Fibroblast of upper back skin (primary cell): ENCODE measurements at places on chromosomes 3 and 15.

DNA sequence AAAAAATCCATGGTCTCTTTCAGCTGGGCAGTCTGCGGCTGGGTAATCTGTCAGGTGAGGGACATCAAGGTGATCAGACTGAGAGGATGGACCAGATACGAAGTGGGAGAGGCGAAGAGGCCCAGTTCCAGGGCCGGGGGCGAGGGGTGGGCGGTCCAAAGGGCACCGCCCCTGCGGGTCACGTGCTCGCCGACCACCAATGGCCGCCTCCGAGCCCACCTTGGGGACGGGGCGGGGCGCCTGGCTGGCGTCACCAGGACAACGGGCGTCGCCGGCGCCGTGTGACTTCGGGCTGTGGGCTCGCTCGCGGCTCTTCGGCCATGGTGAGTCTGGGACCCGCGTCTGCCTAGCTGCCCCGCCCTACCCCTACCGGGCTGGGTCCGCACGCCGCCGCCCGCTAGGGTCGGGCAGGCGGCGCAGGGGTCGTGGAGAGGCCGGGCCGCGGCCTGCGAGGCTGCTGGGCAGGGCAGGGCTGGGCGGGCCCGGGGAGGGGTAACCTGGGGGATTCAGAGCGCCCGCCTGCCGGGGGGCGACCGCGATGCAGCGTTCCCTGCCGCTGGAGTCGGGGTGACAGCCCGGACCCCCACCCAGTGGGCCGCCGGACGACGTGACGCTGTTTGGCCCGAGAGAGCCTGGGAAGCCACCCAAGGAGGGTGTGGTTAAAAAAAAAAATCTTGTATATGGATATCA, at the start of gene FBXL2:
Gene FBXL2 (plus strand): TSS at position 250 of the 690 bp plus-strand sequence. CDS start 71 bp downstream, at position 321.
- peak; percentile 47 for DNase-seq

GRCh38 chr15:49827311-49827710, 206.5 kb downstream of the DTWD1 start:
- DNase-seq, result no peak

- no peak for DNase-seq
These were observed 98.1 kb upstream of the CLSTN2 start for GRCh38 chr3:139836698-139837464.

DNA sequence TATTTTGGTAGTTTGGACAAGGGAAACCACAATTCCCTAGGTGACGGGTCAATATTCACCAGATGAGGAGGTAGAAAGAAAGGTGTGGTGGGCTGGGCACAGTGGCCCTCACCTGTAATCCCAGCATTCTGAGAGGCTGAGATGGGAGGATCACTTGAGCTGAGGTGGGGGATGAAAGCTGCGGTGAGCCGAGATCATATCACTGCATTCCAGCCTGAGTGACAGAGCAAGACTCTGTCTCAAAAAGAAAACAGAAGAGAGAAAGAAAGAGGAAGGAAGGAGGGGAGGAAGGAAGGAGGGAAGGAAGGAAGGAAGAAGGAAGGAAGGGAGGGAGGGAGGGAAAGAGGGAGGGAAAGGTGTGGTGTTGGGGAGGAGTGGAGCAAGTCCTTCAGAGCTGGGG, 56.1 kb upstream of the RNF7 start:
- DNase-seq, result no peak

GRCh38 chr3:24305795-24306467, 188.7 kb downstream of the THRB start:
- peak; percentile 58 for DNase-seq

DNA sequence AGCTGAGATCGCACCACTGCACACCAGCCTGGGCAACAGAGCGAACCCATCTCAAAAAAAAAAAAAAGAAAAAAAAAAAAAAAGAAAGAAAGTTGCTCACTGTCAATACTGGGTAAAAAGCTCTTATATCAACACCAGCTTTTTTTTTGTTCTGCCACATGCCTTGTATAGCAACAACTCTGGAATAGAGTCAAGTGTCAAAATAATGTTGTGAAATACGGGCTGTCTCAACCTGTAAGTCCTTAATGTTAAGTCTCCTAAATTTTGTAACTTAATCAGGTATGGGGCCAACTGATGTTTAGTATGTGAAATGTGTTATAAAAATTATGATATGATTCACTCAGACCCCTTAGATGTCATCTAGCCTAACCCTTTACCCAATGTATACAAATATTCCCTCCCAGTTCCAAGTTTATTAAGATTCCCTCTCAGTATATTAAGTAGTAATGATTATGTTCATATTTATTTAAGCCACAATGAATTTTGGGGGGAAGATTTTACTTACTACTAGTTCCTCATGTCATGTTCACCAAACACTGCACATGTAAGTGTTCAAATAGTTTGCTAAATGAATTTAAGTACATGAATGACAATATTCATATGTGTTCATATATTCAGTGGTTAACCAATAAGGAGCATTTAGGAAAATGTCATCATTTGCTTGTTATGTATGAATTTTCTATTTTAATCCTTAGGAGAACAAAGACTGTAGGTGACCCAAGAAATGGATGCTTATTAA, 52.2 kb downstream of the GPR160 start:
- no peak for DNase-seq

DNA sequence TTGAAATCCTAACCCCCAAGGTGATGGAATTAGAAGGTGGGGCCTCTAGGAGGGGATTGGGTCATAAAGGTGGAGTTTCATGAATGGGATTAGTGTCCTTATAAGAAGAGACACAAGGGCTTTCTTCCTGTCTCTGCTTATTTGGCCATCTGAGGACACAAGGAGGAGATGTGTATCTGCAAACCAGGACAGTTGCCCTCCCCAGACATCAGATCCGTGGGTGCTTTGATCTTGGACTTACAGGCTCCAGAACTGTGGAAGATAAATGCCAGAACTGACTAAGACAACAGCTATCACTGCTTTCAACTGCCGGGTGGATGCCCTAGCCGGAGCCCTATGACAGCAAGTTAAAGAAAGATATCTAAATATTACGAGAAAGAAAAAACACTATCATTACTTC, 94.4 kb downstream of the CHRNA7 start:
- no peak for DNase-seq

DNA sequence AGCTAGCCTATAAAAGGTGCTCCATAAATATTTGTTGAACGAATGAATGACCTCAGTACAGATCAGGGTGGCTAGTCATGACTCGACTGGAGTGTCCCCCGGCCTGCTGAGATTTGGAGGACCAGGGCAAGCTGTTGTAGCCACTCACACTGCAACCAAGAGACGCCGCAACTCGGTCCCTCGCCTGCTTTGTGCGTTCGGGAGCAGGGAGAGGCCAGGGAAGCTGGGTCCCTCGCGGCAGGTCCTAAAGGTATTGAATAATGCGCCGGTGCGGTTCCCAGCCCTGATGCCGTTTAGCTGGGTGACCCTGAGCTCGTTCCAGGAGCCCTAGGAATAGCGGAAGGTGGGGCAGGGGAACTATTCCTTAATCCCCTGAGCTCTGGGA, 1.8 kb downstream of the IGDCC4 start:
- no peak for DNase-seq

DNA sequence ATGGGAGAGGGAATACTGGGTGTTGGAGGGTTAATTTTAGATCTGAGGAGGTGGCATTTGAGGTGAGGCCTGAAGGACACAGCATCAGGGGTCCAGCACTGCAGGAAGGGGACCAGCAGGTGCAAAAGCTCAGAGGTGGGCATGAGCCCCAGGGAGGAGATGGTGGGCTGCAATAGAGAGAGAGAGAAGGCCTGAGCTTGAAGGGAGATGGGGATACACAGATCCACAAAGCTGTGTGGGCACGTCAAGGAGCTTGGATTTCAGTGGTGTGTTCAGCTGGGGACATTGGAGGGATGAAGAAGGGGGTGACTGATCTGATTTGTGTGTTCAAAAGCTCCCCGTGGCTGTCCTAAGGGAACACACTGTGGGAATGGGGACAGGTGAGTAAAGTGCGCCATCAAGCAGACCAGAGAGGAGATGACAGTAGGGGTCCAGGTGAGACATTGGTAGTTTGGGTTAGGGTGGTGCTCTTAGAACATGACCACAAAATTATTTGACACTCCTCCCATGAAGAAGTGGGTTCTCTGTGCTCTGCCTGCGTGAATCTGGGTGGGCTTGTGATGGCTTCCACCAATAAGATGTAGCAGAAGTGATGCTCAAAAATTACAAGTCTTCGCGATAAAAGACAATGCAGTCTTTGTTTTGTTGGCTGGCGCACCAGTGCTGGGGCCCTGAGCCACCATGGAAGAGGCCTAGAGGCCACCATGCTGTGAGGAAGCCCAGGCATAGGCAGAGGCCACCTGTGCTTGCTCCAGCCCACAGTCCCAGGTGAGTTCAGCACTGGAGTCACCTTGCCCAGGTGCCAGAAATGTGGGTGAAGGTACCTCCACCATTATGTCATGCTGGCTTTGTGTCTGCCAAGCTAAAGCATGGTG, 1.9 kb upstream of the WNT7A start:
- DNase-seq, result no peak
